Activated naive CD8-positive, alpha-beta T cell treated with anti-CD3 and anti-CD28 coated beads, Interleukin-2, amount 50 U/mL, for 24 hours (primary cell): ENCODE measurements at places on chromosomes 2 and 18.

GRCh38 chr2:23041443-23041842 is 343.5 kb upstream of the KLHL29 start:
- no peak for DNase-seq

DNA sequence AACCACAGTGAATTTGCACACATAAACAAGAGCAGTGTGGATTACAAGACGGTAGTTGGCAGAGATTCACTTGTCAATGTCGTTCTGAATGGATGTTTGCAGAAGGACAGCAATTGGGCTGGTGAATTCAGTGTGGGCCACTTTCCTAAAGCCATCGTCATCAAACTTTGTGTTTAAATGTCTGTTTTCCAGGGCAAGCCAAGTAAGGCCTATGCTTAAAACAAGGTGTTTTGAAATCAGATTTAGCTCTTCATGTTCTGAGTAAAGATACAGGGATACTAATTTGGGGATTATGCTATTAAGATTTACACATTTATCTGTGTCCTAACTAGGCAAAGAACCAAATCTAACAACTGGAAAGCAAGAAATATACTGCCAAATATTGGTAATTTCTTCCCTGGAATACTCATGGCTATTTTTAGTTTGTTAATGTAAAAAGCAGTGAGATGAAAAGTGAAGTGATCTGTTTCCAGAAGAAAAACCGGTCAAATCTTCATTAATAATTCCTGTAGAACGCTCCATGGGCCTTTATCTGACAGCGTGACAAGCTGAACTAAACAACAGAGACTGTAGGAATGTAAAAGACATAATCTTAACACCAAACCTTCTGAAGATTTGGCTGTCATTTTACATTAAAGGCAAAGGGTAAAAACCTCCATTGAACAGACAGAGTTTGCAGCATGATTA is 175.7 kb downstream of the ICOS start:
- no peak for DNase-seq

GRCh38 chr2:20227894-20228505 is 3.1 kb upstream of the SDC1 start:
- DNase-seq, result no peak

GRCh38 chr2:147824620-147825019 is 20.2 kb upstream of the ACVR2A start:
- no peak for DNase-seq

DNA sequence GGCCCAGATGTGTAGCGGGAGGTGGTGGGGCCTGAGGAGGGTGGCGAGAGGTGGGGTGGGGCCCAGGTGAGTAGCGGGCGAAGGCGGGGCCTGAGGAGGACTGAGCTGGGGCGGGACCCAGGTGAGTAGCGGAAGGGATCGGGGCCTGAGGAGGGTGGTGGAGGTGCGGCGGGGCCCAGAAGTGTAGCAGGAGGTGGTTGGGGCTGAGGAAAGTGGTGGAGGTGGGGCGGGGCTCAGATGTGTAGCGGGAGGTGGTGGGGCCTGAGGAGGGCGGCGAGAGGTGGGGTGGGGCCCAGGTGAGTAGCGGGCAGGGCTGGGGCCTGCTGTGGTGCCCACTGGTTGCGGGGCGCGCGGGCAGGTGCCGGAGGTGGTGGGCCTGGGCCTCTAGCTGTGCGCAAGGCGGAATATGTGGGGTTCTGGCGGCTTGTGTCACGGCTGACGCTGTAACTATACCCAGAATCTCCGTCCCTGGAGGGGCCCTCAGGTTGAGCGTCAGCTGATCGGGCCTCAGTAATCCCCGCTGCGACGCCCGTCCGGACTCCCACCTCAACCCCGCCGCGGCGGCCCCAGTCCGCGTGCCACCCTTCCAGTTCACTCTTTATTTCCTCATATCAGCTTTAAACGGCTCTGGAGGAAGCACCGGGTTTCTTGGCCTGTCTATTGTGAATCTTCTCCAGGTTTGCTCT is 866 bp upstream of the SF3B6 start:
- peak; percentile 19 for DNase-seq

- DNase-seq, result no peak
Observed at GRCh38 chr2:236887531-236887930, 198.2 kb upstream of the COPS8 start.

- no peak for DNase-seq
Observed at GRCh38 chr2:126344493-126344892, 311.5 kb upstream of the GYPC start.

DNA sequence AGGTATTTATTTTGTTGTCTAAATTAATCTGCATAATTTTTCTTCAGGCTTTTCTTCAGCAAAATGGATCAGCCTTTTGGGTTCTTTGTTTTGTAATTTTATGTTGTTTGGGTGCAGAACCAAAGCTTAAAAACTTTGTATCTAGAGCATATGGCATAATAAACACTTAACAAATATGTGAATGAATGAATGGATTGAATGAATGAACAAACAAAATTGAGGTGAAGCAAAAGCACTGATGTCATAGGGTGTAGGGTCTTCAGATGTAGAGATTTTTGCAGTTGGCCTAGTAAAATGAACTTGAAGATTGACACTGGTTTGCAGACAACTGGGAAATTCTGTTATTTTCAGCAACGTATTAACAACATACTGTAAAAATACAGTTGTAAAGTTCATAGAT is 17.3 kb downstream of the VAPA start:
- DNase-seq, result no peak

DNA sequence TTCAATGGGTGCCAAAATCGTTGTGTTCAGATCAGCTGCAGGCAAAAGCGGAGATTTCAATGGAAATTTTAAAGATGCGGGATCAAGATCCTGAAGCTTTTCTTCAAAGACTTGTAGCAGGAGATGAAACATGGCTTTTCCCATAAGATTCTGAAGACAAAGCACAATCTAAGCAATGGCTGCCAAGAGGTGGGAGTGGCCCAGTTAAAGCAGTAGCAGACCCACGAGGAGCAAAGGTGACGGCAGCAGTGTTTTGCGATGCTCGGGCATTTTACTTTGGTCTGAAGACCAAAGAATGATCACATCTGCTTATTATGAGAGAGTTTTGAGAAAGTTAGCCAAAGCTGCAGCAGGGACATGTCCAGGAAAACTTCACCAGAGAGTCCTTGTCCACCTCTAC is 222.9 kb downstream of the DSC3 start:
- no peak for DNase-seq

DNA sequence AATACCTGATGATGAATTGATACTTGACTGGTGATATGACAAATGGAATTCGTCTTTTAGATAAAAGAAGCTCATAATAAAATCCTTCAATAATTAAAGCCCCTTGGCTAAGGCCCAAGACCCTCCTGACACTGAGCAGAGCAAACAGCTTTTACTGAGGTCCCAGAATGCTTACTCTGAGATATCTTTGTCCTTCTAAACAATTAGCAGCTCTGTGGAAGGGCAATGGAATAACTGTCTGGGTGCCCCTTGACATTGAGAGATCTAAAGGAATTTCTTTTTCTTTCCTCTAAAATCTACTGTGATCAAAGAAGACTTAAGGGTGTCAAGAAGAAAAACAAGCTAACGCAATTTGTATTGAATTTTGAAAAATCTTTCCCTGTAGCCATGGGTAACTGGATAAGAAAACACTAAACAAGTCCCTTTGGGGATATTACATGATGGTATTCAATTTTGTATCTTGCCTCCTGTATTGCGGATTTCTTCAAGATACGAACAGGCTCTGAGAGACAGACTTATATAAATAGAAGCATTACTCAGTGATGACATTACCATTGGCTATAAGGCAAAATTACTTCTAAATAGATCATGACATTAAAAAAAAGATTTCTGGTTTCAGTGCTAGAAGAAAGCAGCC is 128.8 kb downstream of the MREG start:
- no peak for DNase-seq

DNA sequence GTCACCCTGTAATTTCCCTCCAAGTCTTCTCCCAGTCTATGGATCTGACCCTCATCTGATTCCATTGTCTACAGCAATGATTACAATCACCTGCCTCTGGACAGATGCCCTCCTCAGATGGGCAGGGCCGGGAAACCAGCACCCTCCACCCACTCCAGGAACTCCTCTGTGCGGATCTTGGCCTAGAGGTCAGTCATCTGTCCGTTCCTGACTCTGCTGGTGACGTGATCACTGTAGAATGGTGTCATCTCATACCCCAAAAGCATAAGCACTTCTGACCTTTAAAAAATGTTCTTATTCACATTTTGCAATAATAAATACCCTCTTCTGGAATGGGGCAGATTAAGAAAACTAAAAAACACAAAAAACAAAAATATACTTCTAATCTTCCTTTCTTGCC is 29.5 kb upstream of the BZW1 start:
- no peak for DNase-seq

- DNase-seq, result no peak
Observed at GRCh38 chr2:225494100-225494459, 94.6 kb downstream of the NYAP2 start.

DNA sequence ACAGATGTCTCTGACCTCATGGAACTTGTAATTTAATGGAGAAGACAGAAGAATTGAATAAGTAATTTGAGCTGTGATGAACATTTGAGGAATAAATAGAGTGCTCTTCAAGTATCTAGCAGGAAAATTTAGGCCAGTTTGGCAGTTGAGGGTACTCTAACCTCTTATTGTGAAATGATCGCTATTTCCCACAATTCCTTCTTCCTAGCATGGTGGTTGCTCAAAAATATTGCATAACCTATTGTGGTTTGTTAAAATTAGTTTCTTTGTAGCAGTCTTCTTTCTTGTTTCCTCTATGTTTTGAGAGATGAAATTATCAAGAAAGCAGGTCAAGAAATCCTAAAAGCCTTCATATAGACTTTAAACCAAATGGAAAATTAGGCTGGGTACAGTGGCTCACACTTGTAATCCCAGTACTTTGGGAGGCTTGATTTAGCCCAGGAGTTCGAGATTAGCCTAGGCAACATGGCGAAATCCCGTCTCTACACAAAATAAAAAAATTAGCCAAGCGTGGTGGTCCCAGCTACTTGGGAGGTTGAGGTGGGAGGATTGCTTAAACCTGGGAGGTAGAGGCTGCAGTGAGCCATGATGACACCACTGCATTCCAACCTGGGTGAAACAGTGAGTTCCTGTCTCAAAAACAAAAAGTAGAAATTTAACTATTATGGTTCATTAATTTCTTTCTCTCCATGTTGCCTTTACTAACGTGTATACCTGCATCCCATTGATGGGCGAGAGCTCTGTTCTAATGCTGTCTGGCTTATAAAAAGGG is 58.7 kb downstream of the RBKS start:
- no peak for DNase-seq

DNA sequence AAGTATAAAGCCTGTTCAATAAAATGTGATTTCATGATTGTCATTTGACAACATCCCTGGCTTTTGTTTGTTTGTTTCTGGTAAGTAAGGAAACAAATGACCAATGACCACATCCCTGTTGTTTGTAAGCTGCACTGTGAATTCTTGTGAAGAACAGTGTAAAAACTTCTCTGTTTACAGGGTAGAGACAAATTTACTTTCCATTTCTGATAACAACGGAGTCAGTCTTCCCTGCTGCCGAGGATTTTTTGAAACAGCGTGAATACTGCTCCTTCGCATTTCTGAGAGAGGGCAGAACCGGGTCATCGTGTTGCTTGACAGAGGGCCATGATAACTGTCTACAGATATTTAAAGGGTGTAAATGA is 38.4 kb upstream of the CTAGE1 start:
- DNase-seq, result no peak

- no peak for DNase-seq
Observed at GRCh38 chr2:101847661-101848339, 144.0 kb upstream of the IL1R2 start.

DNA sequence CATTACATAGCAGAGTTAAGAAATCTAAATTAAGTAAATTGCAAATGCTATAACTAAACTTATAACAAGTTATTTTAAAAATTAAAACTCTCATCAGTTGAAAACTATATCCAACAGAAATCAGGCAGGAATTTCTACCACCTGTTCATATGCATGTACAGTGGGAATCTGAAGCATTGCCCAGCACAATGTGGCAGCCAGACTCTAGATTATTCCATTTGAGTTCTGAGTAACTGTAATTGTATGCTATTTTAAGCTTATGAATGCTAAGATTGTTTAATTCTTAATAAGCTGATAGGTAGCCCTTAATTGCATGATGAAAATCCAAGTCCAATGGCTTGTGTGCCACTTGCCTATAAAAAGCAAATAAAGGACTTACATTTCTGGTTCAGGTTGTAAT is 834.5 kb upstream of the FSHR start:
- DNase-seq, result no peak

DNA sequence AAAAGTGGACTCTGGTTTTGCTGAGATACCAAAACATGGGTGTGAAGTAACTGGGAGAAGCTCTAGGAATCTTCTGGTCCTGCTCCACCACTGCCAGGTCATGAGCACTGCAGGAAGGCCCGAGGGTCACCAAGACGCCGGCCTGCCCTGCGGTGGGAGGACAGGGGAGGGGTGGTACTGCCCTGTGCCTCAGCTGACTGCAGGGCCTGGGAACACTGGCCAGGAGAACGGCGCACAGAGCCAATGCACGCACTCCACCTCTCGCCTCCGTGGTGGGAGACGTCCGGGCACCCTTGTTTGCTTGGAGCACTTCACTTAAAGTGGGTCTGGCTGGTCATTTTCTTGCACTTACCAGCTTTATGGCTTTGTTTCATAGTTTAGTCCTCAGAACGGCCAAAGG is 153.4 kb downstream of the SH3RF3 start:
- DNase-seq, result no peak

DNA sequence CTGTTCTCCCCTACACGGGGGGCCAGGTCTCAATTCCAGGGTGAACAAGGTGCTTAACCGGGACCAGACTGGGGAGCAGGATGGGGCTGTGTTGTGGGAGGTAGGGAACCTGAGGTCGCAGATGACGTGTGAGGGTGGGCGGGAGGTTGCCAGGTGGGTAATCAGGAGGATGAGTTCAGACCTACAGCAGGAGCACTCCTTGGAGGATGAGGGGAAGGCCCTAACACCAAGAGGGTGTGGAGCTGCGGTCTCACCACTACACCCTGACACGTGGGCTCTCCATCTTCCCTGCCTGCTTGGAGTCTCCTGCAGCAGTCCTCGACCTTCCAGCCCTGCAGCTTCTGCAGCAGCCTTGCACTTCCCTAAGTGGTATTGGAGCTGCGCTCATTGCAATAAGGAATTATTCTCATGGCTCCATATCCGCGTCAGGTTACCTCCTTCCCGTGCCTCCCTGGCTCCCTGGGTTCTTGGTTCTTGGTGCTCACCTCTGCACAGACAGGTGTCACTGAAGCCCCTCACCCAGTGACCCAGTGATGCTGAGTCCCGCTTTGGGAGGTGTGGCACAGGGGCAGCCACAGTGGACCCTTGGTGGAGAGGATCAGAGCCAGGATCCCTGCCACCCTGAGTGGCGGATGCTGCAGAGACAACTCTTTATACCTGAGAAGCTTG is 15.5 kb downstream of the SH3BP4 start:
- no peak for DNase-seq

- no peak for DNase-seq
Observed at GRCh38 chr2:237558961-237559641, 7.3 kb upstream of the PRLH start.

GRCh38 chr2:216426166-216426777 is 14.0 kb downstream of the SMARCAL1 start:
- no peak for DNase-seq

- no peak for DNase-seq
Observed at GRCh38 chr2:14828223-14828622, 195.7 kb downstream of the LRATD1 start.

- no peak for DNase-seq
Observed at GRCh38 chr18:2515908-2516625, 55.2 kb downstream of the METTL4 start.
